Hypothalamus (tissue), 51 donors: ENCODE measurements at places on chromosomes 7 and 10.

DNA sequence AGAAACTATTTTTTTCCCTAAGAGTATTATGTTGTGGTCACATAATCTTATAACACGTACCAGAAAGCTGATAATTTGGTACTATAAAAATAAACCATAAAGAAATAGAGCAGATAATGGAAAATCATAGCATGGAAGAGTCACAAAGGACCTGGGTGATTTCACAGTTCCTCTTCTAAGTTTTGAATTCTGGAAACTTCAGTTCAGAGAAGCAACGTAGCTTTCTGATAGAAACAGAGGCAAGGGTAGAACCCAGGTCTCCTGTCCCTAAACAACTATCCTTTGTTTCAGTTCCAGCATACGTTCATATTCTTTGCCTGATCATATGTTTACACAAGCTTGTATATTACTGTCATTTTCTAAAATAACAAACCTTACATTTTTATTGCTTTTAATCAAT, 47.9 kb downstream of the MRC1 start:
- no peak for DNase-seq

DNA sequence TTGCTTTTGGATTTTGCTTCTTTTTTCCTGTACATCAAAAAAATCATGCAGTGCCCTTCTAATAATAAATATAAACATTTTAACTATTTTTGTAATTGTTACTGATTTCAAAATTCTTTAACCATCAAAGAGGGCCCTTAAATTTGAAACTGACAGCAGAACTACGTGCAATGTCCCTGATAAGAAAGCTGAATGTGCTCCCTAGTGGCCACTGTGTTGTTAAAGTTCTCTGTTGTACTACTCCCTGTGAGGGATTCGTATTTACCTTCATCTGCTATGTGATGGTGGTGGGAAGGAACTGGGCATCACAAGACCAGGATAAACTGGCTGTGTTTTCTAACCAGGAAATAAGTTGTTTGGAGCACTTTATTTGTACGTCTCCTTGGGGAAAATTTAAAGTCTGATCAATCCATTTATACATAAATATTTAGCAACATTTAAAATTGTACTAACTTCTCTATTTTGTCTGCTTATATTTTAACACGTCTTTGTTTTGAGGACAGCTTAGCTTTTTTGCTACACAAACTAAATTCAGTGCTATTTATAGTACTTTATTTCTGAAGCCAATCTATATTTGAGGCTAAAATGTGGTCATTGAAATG, 322.4 kb downstream of the HGF start:
- DNase-seq, result no peak

DNA sequence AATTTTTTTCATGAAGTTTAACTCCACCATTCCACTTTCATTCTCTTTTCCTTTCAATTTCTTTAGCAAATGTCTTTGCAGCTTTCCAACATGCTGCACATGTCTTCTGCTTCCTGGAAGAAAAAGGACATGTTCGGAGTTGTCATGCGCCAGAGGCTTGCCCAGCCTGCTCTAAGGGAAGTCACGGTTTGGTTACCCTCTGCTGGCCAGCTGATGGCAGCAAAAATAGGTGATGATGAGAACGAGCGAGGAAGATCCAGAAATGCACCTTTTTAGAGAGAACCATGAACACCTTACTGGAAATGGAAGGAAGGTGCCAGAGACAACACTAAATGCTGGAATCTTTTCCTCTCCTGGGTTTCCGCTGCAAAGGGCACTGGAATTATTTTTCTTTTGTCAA, 4.9 kb upstream of the ZSCAN21 start:
- peak; percentile 3 for DNase-seq

DNA sequence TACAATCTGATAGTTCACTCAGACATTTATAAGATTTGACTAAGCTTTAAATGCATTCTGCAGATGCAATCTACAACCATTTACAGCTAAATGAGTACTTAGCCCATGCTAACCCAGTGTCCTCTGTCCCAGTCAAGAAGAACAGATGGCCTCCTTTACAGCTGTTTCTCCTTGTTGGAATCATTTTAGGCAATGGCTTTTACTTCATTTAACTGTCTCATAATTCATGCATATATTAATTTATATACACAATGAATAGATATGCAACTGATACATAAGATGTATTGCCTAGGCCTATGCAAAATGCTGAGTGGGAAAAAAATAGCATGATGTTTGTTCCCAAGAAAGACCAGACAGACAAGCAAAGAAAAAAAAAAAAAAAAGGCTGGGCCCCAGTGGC, 82.2 kb downstream of the TSPAN12 start:
- no peak for DNase-seq

DNA sequence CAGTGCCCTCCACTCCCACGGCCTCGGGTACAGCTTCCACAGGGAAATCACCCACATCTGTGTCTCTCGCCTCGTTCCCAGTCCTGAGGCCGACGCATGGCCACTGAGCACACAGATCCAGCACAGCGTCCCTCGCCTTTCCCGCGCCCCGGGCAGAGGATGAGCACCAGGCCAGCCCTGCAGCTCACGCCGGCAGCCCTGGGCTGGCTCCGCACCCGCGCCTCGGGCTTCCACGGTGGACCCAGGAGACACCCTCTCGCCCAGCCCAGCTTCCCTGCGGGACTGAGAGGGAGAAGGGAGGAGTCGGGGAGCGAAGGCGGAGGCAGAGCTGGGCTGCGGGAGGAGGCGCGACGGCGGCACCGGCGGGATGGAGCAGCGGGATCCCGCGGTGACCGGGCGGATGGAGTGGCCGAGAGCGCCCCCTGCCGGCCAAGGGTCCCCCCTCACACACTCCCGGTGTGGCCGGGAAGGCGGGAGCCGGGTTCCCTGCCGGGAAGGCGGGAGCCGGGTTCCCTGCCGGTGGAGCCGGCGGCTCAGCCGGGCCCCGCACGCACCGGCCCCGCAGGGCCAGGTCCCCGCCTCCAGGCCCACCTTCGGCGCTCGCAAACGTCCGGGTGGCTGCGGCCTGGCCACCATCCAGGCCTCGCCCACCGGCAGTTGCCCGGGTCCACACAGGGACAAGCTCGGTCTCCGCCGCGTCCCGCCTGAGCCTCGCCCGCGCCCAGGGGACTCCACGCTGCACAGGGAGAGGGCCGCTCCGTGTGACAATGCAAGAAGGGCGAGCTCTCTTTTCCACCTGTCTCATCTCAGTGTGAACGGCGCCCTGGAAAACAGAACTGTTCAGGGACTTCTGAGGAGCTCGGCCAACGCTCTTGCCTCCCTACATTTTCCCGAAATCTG, 110.3 kb upstream of the LANCL2 start:
- DNase-seq, result peak; percentile 56

DNA sequence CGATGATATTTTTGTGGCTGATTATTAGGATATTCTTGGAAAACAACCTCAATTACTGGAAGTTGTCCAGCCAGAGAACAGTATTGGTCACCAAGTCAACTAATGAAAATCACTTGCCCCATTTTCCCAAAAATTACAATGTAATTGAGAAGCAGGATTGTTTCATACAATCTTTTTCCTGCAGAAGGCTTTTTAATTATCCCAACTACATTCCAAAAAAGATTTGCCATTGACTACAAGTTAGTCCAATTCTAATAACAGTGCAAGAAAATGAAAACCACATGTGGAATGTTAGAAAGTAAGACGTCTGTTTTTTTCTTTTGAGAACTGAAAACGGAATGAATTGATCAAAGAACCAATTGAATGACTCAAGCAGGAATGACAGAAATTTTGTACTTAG, 1195.8 kb downstream of the SORCS1 start:
- no peak for DNase-seq

- no peak for DNase-seq
Measured at GRCh38 chr7:99731638-99732374, 3.2 kb downstream of the CYP3A7 start.

DNA sequence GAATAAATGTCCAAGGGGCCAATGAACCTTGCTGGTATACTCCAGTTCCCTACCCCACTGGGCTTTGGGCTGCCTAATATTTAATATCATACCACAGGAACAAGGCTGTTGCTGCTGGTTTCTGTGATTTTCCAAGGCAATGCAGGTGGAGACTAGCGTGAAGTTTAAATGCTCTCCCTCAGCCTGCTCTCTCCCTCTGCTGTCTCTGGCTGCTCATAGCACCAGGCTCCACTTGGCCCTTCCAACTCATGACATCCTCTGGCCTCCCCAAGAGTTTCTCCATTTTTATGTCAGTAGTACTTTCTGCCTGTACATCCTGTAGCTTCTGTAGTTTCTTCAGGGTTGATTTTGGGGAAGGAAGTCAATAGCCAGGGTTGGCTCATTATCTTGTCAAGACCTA, 103.5 kb downstream of the LHFPL3 start:
- DNase-seq, result no peak

DNA sequence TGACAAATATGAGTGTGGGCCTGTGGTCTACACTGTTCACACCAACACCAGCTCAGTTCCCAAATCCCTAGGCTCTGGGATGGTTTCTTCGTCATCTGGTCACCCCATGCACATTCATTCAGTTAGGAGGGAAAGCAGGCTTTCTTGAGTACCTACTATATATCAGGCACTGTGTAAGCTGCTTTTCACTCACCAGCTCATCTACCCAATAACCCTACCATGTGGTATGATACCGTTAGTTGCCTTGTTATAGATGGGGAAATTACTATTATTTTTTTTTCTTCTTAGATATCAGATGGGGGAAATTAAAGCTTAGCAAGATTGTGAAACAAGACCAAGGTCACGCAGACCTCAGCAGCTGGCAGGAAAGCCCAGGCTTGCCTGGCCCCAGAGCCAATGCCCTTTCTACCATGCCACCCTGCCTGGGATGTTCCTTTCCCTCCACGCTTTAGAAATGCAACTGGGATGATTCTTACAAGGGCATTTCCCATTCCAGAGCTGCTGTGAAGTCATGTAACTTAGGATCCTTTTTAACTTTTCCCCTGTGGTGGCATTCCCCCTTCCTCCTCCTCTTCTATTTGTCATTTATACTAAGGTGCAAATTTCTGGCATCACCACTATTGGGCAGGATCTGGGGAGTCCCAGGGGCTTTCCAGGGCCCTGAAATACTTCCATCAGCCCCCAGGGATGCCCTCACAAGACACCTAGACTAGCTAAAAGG, 93.1 kb upstream of the EFCAB10 start:
- no peak for DNase-seq

- peak; percentile 3 for DNase-seq
Measured at GRCh38 chr7:122544463-122544862, 154.5 kb downstream of the RNF133 start.

- no peak for DNase-seq
Measured at GRCh38 chr10:23448802-23449570, 10.1 kb downstream of the OTUD1 start.

GRCh38 chr7:3980300-3980643, 679.2 kb downstream of the SDK1 start:
- no peak for DNase-seq

DNA sequence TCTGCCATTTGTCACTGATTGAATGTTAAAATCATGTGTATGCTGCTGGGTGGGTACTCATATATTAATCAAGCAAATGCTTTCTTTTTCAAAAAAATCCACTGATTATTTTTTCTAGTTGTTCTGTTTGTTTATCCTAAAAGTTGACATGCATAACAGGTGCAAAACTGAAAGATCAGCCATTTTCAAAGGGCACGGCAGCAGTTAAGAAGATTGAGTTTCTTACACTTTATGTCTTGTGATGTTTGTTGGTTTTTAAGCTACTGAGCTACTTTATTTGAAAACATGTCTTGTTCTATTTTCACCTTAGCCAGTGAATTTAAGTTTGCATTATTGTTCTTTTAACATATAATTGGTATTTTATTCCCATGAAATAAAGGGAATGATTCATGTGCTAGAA, 45.8 kb downstream of the PPP1R3A start:
- DNase-seq, result no peak

DNA sequence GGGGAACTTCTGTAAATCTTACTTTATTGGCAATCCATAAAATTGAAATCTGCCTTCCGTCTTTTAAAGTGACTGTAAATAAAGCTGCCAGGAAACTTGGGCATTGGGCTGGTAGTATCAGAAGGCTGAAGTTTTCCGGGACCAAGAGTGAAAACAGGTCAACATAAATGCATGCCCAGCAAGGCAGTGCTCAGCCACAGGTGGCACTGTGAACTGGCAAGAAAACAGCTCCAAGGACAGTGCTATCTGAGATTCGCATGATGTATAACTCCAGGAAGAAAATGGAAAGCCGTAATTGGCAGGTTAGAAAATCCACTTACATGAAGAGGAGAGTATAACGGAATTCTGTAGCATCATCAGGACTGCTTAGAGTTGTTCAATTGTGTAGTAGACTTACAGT, 1.9 kb upstream of the INSYN2A start:
- no peak for DNase-seq

GRCh38 chr7:82015751-82016150, 245.9 kb upstream of the HGF start:
- DNase-seq, result no peak

DNA sequence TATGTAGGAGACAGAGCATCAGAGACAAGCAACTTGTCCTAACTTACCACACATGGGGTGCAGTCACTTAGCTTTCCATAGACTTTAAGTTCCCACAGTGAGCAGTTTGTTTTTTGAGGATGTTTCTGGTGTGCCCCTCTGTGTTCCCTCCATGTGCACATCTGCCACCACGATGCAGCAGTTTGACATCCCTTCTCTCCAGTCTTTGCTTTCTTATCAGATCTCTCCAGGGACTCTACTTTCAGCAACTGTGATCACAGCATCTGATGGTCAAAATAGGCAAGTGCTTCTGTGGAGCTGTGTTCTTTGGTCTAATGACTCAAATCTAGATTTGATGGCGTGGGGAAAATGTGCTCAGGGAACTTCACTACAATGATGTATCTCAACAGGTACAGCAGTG, 96.5 kb upstream of the NAMPT start:
- no peak for DNase-seq

GRCh38 chr10:45418417-45418848, 44.4 kb downstream of the ALOX5 start:
- no peak for DNase-seq

DNA sequence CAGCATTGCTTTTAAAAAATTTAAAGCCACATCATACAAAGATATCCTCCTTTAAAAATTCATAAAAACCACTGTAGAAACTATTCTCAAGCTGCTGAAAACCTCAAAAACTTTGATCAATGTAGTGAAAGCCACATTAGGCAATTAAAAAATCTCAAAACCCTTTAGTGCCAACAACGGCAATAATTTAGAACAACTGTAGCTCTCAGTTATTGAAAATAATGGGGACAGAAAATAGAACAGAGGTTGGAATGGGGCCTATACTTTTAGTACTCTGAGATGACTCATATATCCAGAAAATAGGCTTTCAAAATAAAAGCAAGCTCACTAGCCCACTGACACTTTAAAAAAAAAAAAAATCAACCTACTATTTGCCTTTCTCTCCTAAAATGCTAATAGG, 87.5 kb downstream of the GSAP start:
- DNase-seq, result no peak

DNA sequence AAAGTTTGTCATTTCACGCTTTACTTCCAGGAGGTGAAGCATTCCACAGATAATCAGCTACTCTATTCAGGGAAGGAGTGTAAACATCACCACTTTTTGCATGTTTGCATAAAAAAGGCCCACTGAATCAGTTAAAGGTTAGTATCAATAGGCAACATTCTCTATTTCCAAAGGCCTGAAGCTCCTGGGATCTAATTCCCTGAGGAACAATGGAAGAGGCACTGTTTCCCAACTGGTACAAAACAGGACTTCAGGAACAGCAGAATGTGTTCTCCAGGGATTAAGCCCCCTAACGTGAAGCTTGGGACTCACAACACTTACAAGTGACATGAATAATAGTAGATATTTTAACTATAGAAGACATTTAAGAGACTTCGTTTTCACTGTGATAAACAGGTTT, 6.1 kb downstream of the LRRN3 start:
- no peak for DNase-seq

- DNase-seq, result no peak
Measured at GRCh38 chr10:122112021-122112616, 123.2 kb downstream of the TACC2 start.
